ENCODE measurements at places on chromosomes 13 and 19.

DNA sequence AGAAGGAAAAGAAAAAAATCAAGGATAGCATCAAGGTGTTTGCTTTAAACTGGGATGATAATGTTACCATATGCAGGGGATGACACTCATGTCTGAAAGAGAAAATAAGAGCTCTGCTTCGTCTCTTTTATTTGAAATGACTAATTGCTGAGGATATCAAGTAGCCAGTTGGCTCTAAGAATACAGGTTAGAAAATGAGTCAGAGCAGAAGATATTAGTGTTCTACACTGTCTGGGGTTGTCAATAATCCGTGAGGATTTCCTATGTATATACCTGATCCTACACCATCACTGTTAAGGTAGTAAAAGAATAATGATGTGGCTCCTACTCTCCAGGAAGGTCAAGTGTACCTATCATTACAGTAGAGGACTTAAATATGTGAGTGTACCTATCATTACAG is 562.5 kb downstream of the GPC6 start:
- no peak for DNase-seq

- peak; percentile 14 for DNase-seq
Measured at GRCh38 chr13:46624821-46625220, 71.9 kb downstream of the LRCH1 start.

- DNase-seq: no peak
Measured at GRCh38 chr13:30618186-30618929, 638 bp downstream of the USPL1 start.

GRCh38 chr19:38693380-38694223 is 46.2 kb downstream of the ACTN4 start:
- DNase-seq: no peak

GRCh38 chr13:42028113-42028799 is 20.2 kb upstream of the DGKH start:
- no peak for DNase-seq

GRCh38 chr19:33683881-33684537 is 62.3 kb downstream of the CHST8 start:
- DNase-seq: no peak

- DNase-seq: no peak
Measured at GRCh38 chr19:16206046-16206605, 8.4 kb downstream of the AP1M1 start.

- no peak for DNase-seq
Measured at GRCh38 chr19:46834121-46834520, 16.5 kb downstream of the AP2S1 start.

- no peak for DNase-seq
Measured at GRCh38 chr19:40612831-40613689, 11.9 kb downstream of the LTBP4 start.

- no peak for DNase-seq
Measured at GRCh38 chr19:41299046-41299754, 10.8 kb upstream of the CCDC97 start.

Data from DMS79 (cell line).